ENCODE measurements at places on chromosomes 7 and 10.

- DNase-seq: no peak
Observed at GRCh38 chr7:120553491-120553890, 280.5 kb downstream of the KCND2 start.

- no peak for DNase-seq
Observed at GRCh38 chr7:4111166-4111565, 570.9 kb upstream of the FOXK1 start.

- no peak for DNase-seq
Observed at GRCh38 chr10:109178591-109178990, 744.7 kb downstream of the XPNPEP1 start.

GRCh38 chr10:404346-404745, 269.1 kb downstream of the ZMYND11 start:
- no peak for DNase-seq

- DNase-seq: no peak
Observed at GRCh38 chr10:129334266-129334665, 132.8 kb upstream of the MGMT start.

- no peak for DNase-seq
Observed at GRCh38 chr10:128050936-128051335, 75.3 kb downstream of the MKI67 start.

- no peak for DNase-seq
Observed at GRCh38 chr10:77939561-77940001, 13.0 kb upstream of the DLG5 start.

DNA sequence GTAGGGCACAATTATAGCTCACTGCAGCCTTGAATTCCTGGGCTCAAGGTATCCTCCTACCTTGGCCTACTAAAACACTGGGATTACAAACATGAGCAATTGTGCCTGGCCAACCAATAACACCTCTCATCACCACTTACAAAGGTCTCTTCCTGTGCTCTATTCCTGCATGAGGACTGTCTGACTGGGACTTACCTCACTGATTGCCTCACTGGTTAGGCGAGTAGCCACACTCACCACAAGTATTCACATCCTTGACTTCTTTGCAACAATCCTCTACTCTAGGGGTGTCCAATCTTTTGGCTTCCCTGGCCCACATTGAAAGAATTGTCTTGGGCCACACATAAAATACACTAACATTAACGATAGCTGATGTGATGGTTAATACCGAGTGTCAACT, 22.6 kb upstream of the PDIA4 start:
- DNase-seq: no peak

DNA sequence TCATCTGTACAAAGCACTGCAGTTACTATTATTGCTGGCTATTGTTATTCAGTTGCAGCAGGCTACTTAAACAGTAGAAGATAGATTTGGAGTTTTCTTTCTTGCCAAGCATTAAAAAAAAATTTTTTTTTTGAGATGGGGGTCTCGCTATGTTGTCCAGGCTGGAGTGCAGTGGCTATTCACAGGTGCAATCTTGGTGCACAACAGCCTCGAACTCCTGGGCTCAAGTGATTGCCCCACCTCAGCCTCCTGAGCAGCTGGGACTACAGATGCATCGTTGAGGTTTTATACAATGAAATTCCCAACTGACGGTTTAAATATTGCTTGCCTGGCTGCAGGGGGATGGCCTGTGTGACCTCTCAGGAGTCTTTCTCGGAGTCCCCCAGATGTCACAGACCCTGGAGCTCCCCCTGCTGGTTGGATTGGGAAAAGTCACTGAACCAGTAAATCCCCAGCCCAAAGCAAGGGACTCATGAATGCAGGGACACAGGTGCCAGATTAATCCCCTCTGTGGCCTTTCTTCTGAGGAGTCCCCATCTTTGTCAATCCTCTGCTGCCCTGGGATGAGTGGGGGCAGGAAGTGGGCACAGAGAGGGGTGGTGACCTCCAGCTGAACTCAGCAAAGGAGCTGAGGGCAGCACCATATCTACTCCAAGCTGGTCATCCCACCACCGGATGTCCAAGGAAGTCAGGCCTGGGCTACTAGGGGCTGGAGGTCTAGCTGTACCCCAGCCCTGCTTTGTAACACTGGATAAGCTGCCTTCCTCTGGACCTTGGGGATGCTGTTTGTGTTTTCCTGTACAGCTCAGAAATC, 149.6 kb downstream of the C10orf105 start:
- DNase-seq: peak; percentile 71

GRCh38 chr7:2403718-2404648, 572 bp downstream of the CHST12 start:
- no peak for DNase-seq

- no peak for DNase-seq
Observed at GRCh38 chr7:139972029-139972428, 90.7 kb downstream of the PARP12 start.
